ENCODE measurements at places on chromosomes 6 and 20.

DNA sequence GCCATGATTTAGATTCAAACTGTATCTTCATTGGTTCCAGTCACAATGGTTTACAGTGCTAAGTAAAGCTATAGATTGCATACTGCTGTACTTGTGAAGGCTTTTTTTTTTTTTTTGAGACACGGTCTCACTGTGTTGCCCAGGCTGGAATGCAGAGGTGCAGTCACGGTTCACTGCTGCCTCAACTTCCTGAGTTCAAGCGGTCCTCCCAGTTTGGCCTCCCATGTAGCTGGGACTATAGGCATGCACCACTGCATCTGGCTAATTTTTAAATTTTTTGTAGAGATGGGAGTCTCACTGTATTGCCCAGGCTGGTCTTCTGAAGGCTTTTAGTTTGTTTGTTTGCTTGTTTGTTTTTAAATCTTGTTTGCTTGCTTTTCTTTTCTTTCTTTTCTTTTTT, 24.9 kb downstream of the ITCH start:
- DNase-seq, result no peak

GRCh38 chr20:41482647-41483552, 116.3 kb upstream of the EMILIN3 start:
- no peak for DNase-seq

GRCh38 chr20:52859156-52859876, 112.8 kb upstream of the TSHZ2 start:
- DNase-seq, result no peak

DNA sequence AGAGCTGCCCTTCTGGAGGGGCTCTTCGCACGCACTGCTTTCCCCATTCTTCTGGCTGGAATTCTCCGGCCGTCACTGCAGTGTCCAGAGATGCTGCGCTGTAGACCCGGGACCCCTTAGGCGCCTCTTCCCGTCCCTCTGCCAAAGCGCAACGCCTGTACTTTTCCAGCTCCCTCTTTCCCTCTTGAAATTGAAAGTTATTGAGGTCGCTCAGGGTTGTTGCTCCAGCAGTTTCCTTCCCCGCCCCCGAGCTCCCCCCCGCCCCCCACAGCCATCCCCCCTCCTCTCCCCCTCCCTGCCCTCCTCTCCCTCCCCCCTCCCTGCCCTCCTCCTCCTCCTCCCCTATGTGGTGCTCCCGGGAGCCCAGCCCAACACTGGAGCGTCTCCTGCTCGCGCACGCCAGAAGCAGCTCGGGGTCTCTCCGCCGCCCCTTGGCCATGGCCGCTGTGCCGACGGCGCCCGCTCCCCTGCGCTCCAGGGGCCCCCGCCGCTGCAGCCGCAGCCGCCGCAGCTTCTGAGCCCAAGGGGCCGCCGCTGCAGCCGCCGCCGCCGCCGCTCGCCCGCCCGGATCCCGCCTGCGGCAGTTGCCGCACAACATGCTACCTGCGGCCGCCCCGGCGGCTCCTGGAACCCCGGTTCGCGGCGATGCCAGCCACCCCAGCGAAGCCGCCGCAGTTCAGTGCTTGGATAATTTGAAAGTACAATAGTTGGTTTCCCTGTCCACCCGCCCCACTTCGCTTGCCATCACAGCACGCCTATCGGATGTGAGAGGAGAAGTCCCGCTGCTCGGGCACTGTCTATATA, at the start of gene RSPO3:
Gene RSPO3, plus strand, starts transcription at position 374 of the 804 bp plus-strand sequence. CDS start 522 bp downstream, outside the sequence.
- peak; percentile 8 for DNase-seq

DNA sequence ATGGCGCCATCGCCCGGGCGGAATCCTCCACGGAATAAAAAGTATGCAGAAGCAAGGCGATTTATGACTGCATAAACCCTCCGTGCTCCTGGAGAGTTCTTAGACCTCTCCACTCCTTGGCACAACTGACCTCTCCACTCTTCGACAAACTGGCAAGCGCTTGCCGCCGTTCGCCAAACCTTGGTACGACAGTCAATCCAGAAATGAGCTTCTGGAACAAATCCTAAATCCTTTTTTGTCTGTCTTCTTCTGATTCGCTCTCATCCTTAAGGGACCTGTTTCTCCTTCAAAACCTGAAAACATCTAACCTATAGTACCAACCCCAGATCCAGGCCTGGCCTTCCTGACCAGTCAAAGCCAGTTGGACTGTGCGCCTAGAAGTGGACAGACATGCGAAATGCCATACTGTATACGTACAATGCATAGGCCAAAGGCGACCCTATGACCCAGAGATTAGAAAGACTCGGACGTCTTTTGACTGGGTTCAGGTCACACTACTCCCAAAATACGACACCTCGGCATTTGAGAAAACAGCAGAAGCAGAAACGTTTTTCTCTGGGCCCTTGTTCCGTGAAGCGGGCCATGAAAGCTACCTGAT, 59.4 kb downstream of the TRIM27 start:
- no peak for DNase-seq

GRCh38 chr6:16103722-16104121, 25.2 kb upstream of the MYLIP start:
- DNase-seq, result no peak

DNA sequence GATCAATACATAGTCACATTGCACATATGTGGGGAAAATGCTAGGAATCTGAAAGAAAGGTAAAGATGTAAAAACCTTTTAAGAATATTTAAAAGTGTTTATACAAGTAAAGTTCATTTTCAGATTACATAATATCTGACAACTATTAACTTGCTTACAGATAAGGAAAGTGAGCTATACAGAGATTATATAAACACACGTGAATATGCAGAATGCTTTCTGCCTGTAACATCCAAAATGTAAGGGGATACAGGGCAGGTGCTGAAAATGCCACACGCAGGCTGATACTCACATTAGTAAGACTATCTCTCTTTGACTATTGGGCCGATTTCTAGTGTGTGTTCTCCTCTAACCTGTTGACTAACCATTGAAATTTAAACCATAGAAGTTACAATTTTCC, 17.9 kb upstream of the MAP7 start:
- no peak for DNase-seq

GRCh38 chr6:90323706-90324105, 27.1 kb upstream of the BACH2 start:
- no peak for DNase-seq

- no peak for DNase-seq
Measured at GRCh38 chr6:24313251-24314141, 44.4 kb downstream of the DCDC2 start.

GRCh38 chr20:8143474-8143873, 11.4 kb downstream of the PLCB1 start:
- DNase-seq, result no peak

- no peak for DNase-seq
Measured at GRCh38 chr6:13412639-13413465, 74.5 kb downstream of the GFOD1 start.

DNA sequence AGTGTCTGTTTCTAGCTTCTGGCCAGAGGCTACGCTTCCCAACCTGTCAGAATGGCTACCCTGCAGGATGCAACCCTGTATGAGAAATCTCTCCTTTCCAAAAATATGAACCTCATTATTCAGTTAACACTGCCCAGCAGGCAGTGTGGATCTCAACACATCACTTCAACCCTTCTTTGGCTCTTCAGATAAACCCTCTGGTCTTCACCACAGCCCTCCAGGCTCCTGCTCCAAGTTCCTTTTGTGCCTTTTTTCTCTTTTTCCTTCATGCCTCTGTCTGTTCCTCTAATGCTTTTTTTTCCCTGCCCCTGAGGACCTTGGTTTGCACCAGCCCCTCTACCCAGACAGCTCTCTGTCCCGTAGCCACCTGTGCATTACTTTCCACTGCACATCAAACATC, 207.4 kb downstream of the MYLK4 start:
- no peak for DNase-seq

- no peak for DNase-seq
Measured at GRCh38 chr6:118740372-118740771, 89.0 kb upstream of the CEP85L start.

DNA sequence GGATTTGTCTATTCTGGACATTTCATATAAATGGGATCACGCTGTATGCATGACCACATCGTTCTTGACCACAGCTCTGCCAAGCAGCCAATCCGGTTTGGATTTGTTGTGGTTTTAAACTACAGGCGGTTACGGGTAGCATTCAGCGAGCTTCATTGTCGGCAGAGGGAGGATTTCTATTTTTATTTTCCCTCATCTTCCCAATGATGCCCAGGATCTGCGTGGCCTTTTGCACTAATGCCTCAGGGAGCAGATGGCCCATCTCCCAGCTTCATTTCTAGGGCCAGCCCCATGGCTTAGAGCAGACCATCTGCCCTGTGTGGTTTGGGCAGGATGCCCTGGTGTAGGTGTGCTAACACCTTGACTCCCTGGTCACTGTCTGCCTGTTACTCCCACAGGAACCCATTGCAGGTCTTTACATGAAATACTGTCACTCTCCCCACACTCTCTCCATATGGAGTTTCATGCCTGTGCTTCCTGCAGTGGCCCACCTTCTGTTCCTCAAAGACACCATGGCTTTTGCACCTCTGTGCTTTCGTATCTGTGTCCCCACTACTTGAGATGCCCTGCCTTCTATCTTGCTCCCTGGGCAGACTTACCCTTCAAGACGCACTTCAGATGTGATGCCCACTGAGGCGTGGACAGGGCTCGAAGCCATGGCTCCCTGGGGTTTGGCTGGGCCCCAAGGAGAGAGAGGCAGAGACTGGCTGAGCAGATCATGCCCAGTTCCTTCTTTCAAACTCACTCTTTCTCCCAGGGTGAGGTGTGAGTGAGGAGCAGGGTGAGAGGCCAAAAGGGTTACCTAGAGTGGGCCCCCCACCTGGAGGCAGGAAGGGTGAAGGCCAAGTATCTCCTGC, 26.0 kb downstream of the SDCBP2 start:
- no peak for DNase-seq

DNA sequence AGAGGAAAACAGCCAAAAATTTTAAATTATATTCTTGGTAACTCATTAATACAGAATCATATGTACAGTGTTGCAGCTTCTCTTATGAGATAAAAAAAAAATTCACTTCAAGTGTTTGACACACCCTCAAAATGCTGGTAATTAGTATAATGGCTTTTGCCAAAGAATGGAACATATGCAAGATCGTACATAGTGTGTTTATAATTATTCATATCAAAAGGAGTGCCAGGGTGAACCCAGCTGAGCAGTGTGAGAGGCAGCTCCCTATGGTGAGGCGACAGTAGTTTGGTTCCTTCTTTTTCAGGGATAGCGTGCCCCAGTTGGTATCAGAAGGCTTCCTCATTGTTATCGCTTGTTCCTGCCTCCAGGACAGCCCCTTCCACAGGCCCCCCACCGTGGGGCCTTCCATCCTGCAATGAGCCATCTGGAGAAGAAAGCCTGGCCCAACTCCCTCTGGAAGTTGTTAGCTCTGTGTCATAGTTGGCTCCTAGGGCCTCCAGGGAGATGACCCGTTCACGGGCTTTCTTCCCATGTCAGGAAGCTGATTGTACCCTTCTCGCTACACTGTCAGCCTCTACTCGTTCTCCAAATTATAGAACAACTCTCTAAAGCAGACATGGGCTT, 150.7 kb downstream of the FRK start:
- DNase-seq, result no peak

DNA sequence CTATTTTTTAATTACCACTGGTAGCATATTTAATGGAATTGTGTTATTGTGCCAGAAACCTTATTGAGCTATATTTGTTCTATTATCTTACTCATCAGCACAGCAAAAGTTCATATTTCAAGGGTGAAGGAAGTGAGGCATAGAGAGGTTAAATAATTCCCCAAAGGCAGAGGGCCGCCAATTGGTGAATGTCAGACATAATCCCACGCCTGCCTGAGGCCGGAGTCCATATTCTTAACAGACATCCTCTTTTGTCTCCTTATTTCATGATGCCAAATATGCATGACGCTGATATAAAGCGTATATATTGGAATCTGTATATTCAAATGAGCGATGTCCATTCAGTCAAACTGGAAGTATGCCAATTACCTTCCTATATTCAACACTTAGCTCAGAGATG, 505.0 kb upstream of the SLC35B3 start:
- no peak for DNase-seq

GRCh38 chr20:45392733-45393132, 14.6 kb upstream of the TP53TG5 start:
- no peak for DNase-seq

DNA sequence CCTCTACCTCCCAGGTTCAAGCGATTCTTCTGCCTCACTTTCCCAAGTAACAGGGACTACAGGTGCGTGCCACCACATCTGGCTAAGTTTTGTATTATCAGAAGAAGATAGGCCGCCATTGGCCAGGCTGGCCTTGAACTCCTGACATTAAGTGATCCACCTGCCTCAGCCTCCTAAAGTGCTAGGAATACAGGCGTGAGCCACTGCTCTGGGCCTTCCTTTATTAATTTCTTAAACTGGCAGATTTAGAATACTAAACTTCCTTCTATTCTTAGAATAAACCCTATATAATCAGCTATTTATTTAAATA, 86.6 kb downstream of the HFE start:
- DNase-seq, result no peak

DNA sequence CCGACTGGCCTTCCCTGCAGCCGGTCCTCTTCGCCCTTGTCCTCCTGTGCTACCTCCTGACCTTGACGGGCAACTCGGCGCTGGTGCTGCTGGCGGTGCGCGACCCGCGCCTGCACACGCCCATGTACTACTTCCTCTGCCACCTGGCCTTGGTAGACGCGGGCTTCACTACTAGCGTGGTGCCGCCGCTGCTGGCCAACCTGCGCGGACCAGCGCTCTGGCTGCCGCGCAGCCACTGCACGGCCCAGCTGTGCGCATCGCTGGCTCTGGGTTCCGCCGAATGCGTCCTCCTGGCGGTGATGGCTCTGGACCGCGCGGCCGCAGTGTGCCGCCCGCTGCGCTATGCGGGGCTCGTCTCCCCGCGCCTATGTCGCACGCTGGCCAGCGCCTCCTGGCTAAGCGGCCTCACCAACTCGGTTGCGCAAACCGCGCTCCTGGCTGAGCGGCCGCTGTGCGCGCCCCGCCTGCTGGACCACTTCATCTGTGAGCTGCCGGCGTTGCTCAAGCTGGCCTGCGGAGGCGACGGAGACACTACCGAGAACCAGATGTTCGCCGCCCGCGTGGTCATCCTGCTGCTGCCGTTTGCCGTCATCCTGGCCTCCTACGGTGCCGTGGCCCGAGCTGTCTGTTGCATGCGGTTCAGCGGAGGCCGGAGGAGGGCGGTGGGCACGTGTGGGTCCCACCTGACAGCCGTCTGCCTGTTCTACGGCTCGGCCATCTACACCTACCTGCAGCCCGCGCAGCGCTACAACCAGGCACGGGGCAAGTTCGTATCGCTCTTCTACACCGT, 6.1 kb downstream of the UBD start:
- peak; percentile 19 for DNase-seq

DNA sequence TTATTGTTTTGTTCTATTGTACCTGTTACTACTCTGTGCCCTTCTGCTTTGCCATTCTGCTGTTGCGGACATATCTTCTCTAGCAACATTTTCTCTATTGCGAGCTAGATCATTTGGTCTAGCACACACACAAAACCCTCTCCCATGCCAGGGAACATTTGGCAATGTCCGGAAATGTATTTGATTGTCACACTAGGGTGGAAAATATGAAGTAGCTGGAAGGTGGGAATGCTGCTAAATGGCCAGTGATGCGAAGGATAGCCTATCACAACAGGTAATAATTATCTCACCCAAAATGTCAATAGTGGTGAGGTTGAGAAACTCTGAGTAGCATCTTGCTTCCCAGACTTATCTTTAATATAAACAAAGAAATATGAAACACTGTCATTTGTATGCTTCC, 331.9 kb downstream of the HTR1B start:
- DNase-seq, result no peak

GRCh38 chr6:29005183-29005885, at the start of gene ZNF311:
Gene ZNF311 (minus strand): TSS chr6:29005315. CDS start chr6:29003954, 1,361 bp downstream.
- peak; percentile 52 for DNase-seq

Measured in activated CD4-positive, alpha-beta T cell treated with anti-CD3 and anti-CD28 coated beads, Interleukin-2, amount 50 U/mL, for 48 hours (primary cell).